ENCODE measurements at places on chromosomes 5 and 9. TPM values are rescaled to one million over a fixed set of nuclear protein-coding genes. Genes with fewer than 3 reads are reported as not detected.

NCS1 gene
- polyA plus RNA-seq: 44.9 TPM

RANBP3L gene
- polyA plus RNA-seq: 0.09 TPM

TAS2R1 gene
- not detected for polyA plus RNA-seq

SLC12A2 gene
- polyA plus RNA-seq: 18.6 TPM

FRMD3 gene
- polyA plus RNA-seq: 0.19 TPM

PPP1R2B gene
- polyA plus RNA-seq: not detected

TTC16 gene
- polyA plus RNA-seq: 0.02 TPM

GFM2 gene
- polyA plus RNA-seq: 30.2 TPM

DRD1 gene
- 0.19 TPM for polyA plus RNA-seq

EFNA5 gene
- polyA plus RNA-seq: 3.7 TPM

GRCh38 chr5:124948062-124948753 lies 201.8 kb upstream of the ZNF608 start:
- no peaks in the 10 kb centered on the region for H3K4me1 ChIP-seq
- H3K4me3 ChIP-seq: no peak overlapping the region
- H3K27me3 ChIP-seq: no peaks in the 10 kb centered on the region
- H3K27ac ChIP-seq: no peak overlapping the region
- no peak for DNase-seq
- no peaks in the 10 kb centered on the region for H3K36me3 ChIP-seq

- H3K27me3 ChIP-seq: no peaks in the 10 kb centered on the region
- H3K4me3 ChIP-seq: no peak overlapping the region
- no peak overlapping the region for H3K27ac ChIP-seq
- no peaks in the 10 kb centered on the region for H3K36me3 ChIP-seq
- H3K4me1 ChIP-seq: no peaks in the 10 kb centered on the region
These were observed 518.6 kb downstream of the TLE4 start for GRCh38 chr9:80090317-80090716.

- no peaks in the 10 kb centered on the region for H3K4me1 ChIP-seq
- H3K4me3 ChIP-seq: no peak overlapping the region
- no peak overlapping the region for H3K27ac ChIP-seq
- no peaks in the 10 kb centered on the region for H3K36me3 ChIP-seq
- no peak for DNase-seq
- no peaks in the 10 kb centered on the region for H3K27me3 ChIP-seq
These were observed 14.2 kb downstream of the TAL2 start for GRCh38 chr9:105676351-105676923.

DNA sequence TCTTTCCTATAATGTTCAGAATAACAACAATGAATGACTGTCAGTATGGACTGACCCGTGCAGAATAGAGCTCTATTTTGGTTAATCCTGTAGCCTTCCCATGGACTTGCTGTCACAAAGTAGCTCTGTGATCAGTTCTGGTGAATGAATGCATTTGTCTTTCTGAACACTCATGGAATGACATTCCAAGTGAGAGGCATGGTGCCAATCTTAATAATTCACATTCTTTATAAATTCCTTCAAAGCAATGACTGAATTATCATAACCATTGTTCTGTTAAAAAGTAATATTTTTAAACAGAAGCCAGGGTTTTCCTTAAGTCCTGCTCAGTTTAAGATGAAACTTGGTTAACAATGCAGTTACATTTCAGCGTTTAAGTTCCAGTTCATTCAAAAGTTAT lies 360.5 kb downstream of the ICE1 start:
- no peak overlapping the region for H3K27ac ChIP-seq
- no peaks in the 10 kb centered on the region for H3K36me3 ChIP-seq
- H3K4me3 ChIP-seq: no peak overlapping the region

- H3K4me3 ChIP-seq: no peak overlapping the region
- H3K36me3 ChIP-seq: no peaks in the 10 kb centered on the region
- no peak overlapping the region for H3K27ac ChIP-seq
- H3K4me1 ChIP-seq: peaks cover 20% of the 10 kb centered on the region
These were observed 146.6 kb downstream of the ESM1 start for GRCh38 chr5:54838843-54839242.

DNA sequence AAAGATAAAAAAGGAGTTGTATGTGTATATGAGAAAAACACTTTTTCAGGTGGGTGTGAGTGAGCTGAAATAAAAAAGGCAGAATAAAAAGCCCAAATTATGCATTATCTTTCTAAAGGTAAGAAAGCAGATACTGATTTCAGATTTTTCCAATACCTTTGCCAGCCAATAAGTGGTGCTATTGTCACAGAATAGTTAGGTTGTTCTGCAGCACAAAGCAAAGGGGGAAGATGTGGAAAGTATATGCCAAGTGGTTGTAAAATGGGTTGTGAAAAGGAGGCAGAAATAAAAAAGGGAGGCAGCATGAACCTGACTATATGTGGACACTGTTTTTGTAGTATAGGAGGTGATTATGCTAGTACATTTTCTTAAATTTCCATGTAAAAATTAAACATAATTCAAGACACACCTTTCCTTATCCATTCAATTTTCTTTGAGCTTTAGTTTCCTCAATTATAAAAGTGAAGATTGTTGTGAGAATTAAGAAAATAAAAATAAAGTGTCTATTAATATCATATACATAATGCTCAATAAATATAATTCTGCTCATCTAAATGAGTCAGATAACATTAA lies 106.7 kb downstream of the SMIM15 start:
- peak; percentile 46 for DNase-seq
- no peaks in the 10 kb centered on the region for H3K36me3 ChIP-seq
- no peak overlapping the region for H3K27ac ChIP-seq

DNA sequence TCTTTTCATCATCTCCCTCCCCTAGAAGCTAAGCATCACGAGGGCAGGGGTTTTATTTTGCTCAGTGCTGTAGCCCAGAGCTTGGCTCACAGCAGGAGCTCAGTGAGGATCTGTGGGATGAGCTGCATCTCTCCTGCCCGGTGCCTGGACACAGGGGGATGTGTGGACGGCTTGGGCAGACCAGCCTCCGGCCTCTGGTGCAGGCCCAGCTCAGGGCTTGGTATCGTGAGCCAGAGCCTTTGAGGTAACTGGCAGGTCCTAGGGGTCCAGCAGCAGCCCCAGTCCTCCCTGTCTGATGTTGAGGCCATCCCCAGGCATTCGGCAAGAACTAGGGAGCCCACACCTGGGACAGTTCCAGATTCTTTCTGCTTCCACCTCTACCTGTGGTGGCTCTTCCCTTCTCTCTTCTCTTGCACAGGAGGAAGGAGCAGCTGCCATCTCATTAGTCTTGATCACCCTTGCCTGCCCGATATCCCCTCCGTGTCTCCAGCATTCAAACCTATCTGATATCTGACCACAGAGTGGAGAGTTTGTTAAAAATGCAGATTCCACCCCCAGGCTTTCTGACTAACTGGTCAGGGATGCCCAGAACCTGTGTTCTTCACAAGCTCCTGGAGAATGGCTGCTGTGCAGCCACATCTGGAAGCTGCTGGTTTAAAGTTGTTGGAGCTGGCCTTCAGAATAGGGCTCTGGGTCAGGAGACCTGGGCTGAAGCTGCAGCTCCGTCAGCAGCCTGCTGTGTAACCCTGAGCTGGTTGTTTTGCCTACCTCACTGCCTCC lies 7.9 kb upstream of the SLC6A7 start:
- H3K4me3 ChIP-seq: no peak overlapping the region
- H3K27ac ChIP-seq: no peak overlapping the region
- peaks cover 8% of the 10 kb centered on the region for H3K4me1 ChIP-seq
- peaks cover 29% of the 10 kb centered on the region for H3K27me3 ChIP-seq
- no peak for DNase-seq

DNA sequence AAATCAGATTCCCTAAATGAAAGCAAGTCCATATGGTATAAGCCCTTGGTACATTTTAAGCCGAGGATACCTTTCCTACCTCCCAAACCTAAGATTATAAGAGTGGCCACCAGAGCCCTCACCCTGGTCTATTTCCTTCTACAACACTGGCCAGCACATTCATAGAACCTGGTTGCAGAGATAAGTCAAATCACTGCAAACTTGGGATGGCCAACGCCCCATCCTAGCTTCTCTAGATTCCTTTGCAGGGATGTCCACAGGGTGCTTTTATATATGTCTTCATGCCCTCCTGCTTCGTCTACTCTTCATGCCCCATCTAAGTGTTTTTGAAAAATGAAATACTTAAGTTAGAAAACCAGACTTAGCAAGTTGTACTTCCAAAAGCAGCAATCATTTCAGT lies 41.8 kb downstream of the SH3RF2 start:
- H3K27me3 ChIP-seq: no peaks in the 10 kb centered on the region
- no peak for DNase-seq
- H3K36me3 ChIP-seq: no peaks in the 10 kb centered on the region
- no peaks in the 10 kb centered on the region for H3K4me1 ChIP-seq

DNA sequence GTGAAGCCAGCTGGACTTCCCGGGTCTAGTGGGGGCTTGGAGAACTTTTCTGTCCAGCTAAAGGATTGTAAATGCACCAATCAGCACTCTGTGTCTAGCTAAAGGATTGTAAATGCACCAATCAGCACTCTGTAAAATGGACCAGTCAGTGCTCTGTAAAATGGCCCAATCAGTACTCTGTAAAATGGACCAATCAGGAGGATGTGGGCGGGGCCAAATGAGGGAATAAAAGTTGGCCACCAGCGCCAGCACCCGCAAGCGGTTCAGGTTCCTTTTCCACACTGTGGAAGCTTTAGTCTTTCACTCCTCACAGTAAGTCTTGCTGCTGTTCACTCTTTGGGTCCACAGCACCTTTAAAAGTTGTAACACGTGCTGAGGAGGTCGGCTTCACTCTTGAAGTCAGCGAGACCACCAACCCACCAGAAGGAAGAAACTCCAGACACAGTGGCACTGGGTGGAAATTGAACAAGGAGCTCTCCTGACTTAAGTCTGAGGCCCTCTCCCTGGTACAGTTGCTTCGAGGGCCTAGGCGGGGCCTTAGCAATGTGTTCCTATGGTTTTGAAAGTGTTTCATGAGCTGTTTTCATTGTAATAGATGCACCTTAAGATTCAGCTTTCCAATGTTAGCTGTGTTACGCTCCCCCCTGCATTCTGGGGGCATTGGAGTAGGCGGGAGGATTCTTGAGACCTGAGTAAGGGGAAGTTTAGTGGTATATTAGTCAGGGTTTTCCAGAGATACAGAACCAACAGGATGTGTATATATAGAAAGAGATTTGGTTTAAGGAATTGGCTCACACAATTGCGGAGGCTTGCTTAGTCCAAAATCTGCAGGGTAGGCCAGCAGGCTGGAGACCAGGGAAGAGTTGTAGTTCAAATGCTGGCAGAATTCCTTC lies 21.5 kb upstream of the MYO10 start:
- peaks cover 3% of the 10 kb centered on the region for H3K4me1 ChIP-seq
- DNase-seq: peak; percentile 99
- no peaks in the 10 kb centered on the region for H3K36me3 ChIP-seq

DNA sequence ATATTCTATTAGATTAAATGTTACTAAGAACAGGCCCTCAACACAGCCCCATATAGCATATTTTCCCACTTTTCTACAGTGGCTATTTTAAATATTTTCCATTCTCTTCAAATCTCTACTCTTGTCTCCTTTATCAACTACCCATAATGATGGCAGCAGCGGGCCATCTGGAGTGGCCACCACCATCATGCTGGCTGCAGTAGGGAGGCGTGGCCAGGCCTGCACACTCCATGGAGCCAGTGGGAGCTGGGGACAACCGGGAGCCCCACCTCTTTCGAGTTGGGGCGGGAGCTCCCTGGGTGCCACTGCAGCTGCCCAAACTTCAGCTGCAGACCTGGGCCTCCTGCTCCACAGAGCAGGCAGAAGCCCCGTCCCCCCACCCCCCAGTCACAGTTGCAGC lies 98.4 kb upstream of the RANBP6 start:
- H3K36me3 ChIP-seq: no peaks in the 10 kb centered on the region
- H3K27ac ChIP-seq: no peak overlapping the region
- no peaks in the 10 kb centered on the region for H3K4me1 ChIP-seq
- H3K27me3 ChIP-seq: no peaks in the 10 kb centered on the region
- DNase-seq: no peak
- H3K4me3 ChIP-seq: no peak overlapping the region

DNA sequence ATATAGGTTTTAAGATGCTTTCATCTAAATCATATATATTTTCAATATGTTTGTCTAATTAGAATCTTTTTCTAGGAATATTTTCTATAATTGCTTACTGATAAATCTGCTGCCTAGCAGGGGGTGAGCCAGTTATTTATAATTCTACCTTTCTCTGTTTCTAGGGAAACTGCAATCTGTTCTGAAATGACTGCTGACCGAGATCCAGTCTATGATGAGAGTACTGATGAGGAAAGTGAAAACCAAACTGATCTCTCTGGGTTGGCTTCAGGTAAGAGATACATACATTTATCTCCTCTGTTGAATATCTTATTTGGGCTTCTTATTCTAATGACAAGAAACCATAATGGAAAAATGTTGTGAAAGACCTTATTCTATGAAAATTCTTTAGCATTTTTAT lies 127.3 kb downstream of the XRCC4 start:
- H3K4me3 ChIP-seq: no peak overlapping the region
- no peaks in the 10 kb centered on the region for H3K4me1 ChIP-seq
- no peak overlapping the region for H3K27ac ChIP-seq
- no peaks in the 10 kb centered on the region for H3K27me3 ChIP-seq
- no peaks in the 10 kb centered on the region for H3K36me3 ChIP-seq
- DNase-seq: no peak

DNA sequence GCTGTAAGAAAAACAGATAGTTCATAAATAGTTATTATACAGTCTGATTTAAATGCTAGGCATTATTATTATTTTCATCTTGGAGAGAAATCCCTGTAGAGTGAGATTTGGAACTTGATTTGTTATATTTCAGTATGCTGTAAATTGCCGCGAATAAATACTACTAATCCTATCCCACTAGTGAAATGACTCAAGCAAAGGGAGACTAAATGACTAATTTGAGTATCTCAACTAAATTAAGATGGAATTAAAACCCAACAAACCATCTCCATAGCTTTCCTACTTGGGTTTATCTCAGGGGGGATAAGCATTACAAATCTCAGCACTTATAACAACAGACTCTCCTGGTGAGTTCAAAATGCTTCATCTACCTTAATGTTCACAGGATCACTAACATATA lies 206.0 kb downstream of the MCTP1 start:
- H3K27ac ChIP-seq: no peak overlapping the region
- no peaks in the 10 kb centered on the region for H3K27me3 ChIP-seq
- DNase-seq: no peak
- no peak overlapping the region for H3K4me3 ChIP-seq
- H3K4me1 ChIP-seq: no peaks in the 10 kb centered on the region

- H3K36me3 ChIP-seq: no peaks in the 10 kb centered on the region
- H3K27ac ChIP-seq: no peak overlapping the region
- no peak for DNase-seq
- no peaks in the 10 kb centered on the region for H3K4me1 ChIP-seq
- H3K27me3 ChIP-seq: no peaks in the 10 kb centered on the region
These were observed 31.1 kb downstream of the IL4 start for GRCh38 chr5:132704875-132705274.

DNA sequence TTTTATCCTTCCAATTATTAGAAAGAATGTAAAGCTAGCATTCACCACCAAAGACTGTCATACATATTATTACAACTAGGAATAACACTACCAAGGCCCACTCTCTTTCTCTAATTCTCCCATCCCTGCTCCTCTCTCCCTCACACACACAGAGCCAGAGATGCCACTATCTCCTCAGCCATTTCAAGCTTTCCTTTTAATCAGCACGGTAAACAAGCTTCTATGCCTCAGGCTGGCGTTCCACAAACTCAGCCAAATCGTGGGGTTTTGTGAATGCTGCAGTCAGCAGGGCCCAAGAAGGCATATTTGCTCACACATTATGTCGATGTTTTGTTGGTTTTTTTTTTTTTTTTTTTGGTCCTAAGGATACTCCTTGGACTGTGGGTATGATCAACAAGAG lies 979.9 kb upstream of the DMAC1 start:
- no peak overlapping the region for H3K27ac ChIP-seq
- no peaks in the 10 kb centered on the region for H3K27me3 ChIP-seq
- DNase-seq: no peak
- no peak overlapping the region for H3K4me3 ChIP-seq

- no peaks in the 10 kb centered on the region for H3K27me3 ChIP-seq
- H3K27ac ChIP-seq: no peak overlapping the region
- no peak overlapping the region for H3K4me3 ChIP-seq
- H3K4me1 ChIP-seq: no peaks in the 10 kb centered on the region
- no peaks in the 10 kb centered on the region for H3K36me3 ChIP-seq
- DNase-seq: no peak
These were observed 177.8 kb downstream of the MCTP1 start for GRCh38 chr5:95107138-95107537.

Measured in fibroblast of lung (primary cell).